ENCODE measurements at places on chromosomes 2 and 18.

DNA sequence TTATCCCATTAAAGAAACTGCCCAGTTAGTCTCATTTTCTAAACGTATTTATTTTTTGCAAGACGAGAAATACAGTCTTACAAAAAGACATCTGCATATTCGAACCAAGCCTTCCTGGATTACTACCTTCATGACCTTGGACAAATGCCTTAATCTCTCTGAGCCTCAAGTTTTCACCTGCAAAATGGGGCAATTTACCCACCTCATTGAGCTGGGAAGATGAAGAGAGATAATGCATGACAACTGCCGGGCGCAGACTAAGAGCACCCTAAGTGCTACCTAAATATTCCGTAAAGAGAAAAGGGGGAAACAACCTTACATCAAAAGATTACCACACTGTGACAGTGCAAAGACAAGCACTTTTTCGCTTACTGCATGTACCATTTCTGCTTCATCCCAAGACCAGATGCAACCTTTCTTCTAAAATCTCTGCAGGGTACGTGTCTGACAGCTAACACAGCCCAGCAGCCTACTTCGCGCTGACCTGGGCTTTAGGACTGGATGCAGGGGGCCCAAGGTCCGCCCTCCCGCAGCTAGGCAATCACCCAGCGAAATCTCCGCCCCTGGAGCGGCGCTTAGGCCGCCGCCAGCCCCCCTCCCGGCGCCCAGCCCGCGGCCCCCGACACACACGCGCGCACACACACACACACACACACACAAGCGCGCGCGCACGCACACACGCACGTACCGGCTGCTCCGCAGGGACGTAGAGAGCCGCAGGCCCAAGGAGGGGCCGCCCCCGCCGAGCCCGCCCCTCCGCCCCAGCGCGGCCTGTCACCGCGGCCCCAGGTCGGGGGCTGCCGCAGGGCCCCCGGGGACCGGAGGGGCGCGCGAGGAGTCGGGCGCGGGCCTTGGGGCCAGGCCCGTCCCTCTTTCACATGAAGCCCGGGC, 766 bp downstream of the MAP3K2 start:
- DNase-seq, result peak; percentile 85

GRCh38 chr2:112035786-112036185, 19.3 kb upstream of the TMEM87B start:
- DNase-seq, result no peak

- no peak for DNase-seq
Measured at GRCh38 chr2:33509908-33510585, 33.6 kb downstream of the RASGRP3 start.

DNA sequence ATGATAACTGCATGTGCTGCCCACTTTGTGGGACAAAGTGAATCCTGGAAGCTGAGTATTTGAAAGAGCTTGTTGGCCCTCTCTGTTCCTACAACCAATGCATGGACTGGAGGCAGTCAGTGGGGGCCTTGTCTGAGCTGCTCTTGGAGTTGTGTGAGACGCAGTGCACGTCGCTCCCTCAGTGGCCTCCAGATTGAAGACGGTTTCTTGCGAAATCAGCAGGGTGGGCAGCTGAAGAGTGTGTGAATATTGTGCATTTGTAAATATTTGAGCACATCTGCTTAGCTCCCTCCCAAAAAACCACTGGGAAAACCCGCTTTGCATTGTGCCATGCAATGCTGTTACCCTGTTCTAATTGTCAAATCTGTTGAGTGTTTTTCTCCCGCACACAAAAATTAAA, 782.8 kb downstream of the PLCL1 start:
- no peak for DNase-seq

DNA sequence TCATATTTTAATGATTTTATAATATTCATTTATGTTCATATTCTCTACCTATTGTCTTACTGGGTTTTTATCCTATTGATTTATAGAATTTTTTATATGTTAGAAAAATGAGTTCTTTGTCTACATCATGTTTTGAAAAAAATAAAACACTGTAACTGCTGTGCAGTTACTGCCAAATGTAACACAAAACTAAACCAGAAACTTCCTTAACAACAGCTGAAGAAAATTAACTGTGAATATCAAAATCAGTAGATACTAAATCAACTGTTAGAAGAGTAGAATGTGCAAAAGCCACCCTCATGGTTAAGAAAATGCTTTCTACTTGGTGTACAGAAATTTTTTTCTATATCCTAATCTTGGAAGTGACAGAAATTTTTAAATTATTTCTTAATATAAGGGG, 69.5 kb downstream of the PTRHD1 start:
- DNase-seq, result no peak

DNA sequence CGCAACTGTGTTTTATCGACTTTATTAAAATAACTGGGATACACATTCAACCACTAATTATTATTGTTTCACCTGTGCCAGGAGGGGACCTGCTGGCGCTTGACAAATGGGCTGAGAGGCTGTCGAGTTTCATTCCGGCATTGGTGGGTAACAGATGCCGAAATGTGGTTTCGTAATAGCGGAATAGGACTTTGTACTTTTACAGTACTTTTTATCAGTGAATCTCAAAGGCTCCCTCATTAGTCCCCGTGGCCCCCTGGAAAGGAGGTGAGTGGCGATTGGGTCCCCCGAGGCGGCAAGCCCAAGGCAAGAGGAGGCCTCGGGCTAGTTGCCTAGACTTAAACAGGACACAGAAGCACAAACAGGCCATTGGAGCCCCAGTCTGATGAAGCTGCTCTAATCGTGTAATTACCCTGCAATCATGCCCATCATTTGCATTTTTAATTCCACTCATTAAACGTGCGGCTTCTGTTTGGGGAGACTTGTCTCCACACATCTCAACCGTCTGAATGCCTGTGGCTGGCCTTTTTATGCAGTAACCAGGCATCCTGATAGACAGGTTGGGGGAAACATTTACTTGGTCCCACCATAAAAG, 193.2 kb downstream of the INO80D start:
- DNase-seq, result no peak

DNA sequence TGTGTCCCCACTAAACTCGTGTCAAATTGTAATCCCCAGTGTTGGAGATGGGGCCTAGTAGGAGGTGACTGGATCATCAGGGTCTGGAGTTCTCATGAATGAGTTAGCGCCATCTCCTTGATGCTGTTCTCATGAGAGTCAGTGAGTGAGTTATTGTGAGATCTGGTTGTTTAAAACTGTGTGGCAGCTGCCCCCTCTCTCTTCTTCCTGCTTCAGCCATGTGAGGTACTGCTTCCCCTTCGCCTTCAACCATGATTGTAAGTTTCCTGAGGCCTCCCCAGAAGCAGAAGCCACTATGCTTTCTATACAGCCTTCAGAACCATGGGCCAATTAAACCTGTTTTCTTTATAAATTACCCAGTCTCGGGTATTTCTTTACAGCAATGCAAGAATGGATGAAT, 50.4 kb downstream of the AP1S3 start:
- DNase-seq, result no peak

DNA sequence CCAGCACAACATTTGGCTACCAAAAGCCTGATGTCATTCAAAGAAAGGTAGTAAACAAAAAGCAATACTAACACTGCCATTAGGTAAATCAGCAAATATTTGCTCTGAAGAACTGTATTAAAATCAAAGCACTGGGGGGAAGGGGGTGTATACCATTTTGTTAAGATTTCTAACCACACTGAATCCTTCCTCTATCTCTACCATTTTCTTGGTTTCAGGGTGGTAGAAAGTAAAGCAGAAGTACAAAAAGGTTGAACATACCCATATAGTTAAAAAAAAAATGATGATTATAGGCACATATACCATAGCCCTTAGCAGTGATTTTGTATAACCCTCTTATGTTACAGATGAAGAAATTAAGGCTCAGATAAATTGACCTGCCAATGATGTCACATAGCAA, 437.6 kb downstream of the ZEB2 start:
- no peak for DNase-seq

GRCh38 chr2:127700527-127701192, 637 bp upstream of the SFT2D3 start:
- peak; percentile 49 for DNase-seq

GRCh38 chr18:59821983-59822382, 77.8 kb upstream of the PMAIP1 start:
- no peak for DNase-seq

Data from CD4-positive, alpha-beta T cell treated with Interleukin-17A for 1 hour (primary cell).